Dermis microvascular lymphatic vessel endothelial cell (primary cell): ENCODE measurements at places on chromosomes 2 and 18. TPM values are rescaled to one million over a fixed set of nuclear protein-coding genes. Genes with fewer than 3 reads are reported as not detected.

Gene AQP12B
- not detected in 2 replicates for total RNA-seq

Gene ARHGAP25
- total RNA-seq: 10.5 and 11.9 TPM in 2 replicates

Gene THUMPD2
- 4.2 and 4.4 TPM in 2 replicates for total RNA-seq

Gene KCNG2
- 0.26 and 2.4 TPM in 2 replicates for total RNA-seq

Gene CDKL4
- 0.25 and 0.64 TPM in 2 replicates for total RNA-seq

Gene RUFY4
- not detected in 2 replicates for total RNA-seq

Gene FBXO41
- 0.13 and 0.25 TPM in 2 replicates for total RNA-seq

Gene RGPD3
- 0.13 and 0.25 TPM in 2 replicates for total RNA-seq

Gene CCL20
- total RNA-seq: 0.89 and 3.3 TPM in 2 replicates

Gene PLCD4
- 0.76 and 1.4 TPM in 2 replicates for total RNA-seq

Gene REL
- 8.6 and 23.3 TPM in 2 replicates for total RNA-seq

Gene RNF152
- 83.6 and 125 TPM in 2 replicates for total RNA-seq

Gene MYO5B
- total RNA-seq: 0.25 and 0.51 TPM in 2 replicates

Gene PROM2
- total RNA-seq: under 0.01 and 0.13 TPM in 2 replicates

Gene OBSL1
- total RNA-seq: 17.2 and 40.8 TPM in 2 replicates

Gene LONRF2
- not detected in 2 replicates for total RNA-seq

Gene CNTNAP5
- not detected in 2 replicates for total RNA-seq

Gene LYPD6B
- not detected in 2 replicates for total RNA-seq

Gene MAL
- total RNA-seq: not detected in 2 replicates

Gene DYNAP
- total RNA-seq: not detected in 2 replicates

Gene CNOT9
- 46.3 and 53.9 TPM in 2 replicates for total RNA-seq

Gene RAX
- not detected in 2 replicates for total RNA-seq

Gene PAX3
- total RNA-seq: not detected in 2 replicates

Gene PDE1A
- total RNA-seq: 6.0 and 10.5 TPM in 2 replicates

Gene FN1
- total RNA-seq: 226 and 416 TPM in 2 replicates

Gene ELOA2
- not detected in 2 replicates for total RNA-seq

Gene ATP8B1
- 18.2 and 34.0 TPM in 2 replicates for total RNA-seq

Gene TMEM37
- 0.13 TPM in 2 replicates for total RNA-seq

Gene KYNU
- 0.26 TPM in 1 of 2 replicates, not detected in the other for total RNA-seq
